Mucosa of gallbladder (tissue), 1 donor: ENCODE measurements at places on chromosomes 7 and 10. TPM values are rescaled to one million over a fixed set of nuclear protein-coding genes. Genes with fewer than 3 reads are reported as not detected.

The MNX1 gene
- 15.4 TPM for total RNA-seq

The TCERG1L gene
- not detected for total RNA-seq

- no peak for DNase-seq
These were observed 181.5 kb upstream of the RNF32 start for GRCh38 chr7:156459067-156459466.

GRCh38 chr7:111765751-111766643 is 203.7 kb upstream of the IMMP2L start:
- no peak for DNase-seq

The TIAL1 gene
- total RNA-seq, result 126 TPM

The EPO gene
- total RNA-seq, result not detected

GRCh38 chr7:17301471-17302456 is 3.3 kb downstream of the AHR start:
- DNase-seq, result peak; percentile 51

GRCh38 chr10:36388166-36388565 is 737.2 kb upstream of the ANKRD30A start:
- no peak for DNase-seq

The PUS7 gene
- 5.3 TPM for total RNA-seq

DNA sequence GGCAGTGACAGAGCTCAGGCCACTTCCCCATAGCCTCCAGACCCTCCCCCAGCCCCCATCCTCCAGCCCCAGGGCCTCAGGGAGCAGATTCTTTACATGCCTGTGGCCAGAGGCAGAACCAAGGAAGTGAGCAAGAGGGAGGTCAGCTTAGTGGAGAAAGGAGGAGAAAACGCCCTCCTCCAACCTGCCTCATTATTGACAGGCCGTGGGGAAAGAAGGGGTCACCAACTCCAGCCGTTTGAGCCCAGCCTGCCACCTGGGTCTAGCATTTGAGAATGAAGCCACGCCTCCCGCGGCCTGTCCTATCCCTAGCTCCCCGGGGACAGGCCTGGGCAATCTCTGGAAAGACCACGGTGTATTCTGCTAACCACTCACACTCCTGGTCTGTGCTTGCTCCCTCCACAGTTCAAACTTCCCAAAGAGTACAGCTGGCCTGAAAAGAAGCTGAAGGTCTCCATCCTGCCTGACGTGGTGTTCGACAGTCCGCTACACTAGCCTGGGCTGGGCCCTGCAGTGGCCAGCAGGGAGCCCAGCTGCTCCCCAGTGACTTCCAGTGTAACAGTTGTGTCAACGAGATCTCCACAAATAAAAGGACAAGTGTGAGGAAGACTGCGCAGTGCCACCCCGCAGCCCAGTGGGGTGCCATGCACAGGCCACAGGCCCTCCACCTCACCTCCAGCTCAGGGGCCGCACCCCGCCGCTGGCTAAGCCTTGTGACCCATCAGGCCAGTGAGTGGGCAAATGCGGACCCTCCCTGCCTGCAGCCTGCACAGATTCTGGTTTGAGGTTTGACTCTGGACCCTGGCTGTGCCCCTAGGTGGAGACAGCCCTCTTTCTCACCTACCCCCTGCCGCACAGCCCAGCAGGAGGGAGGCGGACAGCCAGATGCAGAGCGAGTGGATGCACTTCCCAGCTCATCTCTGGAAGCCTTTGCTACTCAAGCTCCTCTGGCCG is 14.3 kb upstream of the TRIM8 start:
- DNase-seq, result no peak

GRCh38 chr10:51291961-51292360 is 217.7 kb downstream of the PRKG1 start:
- DNase-seq, result no peak

DNA sequence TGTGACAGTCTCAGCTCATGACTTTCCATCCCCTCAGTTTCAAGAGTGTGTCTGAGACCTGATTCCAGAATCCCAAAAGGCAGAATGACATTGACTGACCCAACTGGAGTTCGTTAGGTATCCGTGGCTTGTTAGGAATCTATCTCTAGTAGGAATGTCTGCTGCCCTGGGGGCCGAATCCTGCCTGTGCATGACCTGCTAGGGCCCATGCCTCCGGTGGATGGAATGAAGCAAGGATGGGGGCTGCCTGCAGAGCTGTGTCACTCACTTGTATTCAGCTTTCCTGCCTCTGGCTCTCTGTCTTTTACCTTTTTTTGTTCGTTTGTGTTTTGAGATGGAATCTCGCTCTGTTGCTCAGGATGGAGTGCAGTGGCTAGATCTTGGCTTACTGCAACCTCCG is 129.5 kb downstream of the SDK1 start:
- no peak for DNase-seq

The DMTF1 gene
- total RNA-seq, result 65.6 TPM

The DCLRE1A gene
- 7.7 TPM for total RNA-seq

GRCh38 chr7:88637795-88638194 is 121.7 kb upstream of the ZNF804B start:
- DNase-seq, result no peak

DNA sequence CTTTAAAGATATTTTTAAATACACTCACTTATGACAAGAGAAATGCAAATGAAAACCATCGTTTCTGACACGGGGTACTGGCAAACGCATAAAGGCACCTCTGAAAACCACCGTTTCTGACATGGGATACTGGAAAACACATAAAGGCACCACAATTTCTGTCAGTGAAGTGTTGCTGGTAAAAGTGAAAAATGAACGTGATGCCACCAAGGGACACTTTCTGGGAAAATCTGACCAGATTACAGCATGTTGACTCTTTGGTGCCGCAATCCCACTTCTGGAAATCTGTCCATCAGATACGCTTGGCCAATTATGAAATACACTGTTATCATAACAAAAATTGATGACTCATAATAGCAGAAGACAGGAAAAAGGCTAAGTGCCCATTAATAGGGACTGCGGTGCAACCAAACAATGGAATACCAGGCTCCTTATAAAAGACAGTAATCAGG is 131.7 kb downstream of the ZMYND11 start:
- no peak for DNase-seq

The FGFR2 gene
- total RNA-seq, result 135 TPM

GRCh38 chr7:76133164-76133775 is 68.4 kb upstream of the SRRM3 start:
- no peak for DNase-seq

The PRKCQ gene
- 1.4 TPM for total RNA-seq

GRCh38 chr7:11749629-11750028 is 82.4 kb downstream of the THSD7A start:
- DNase-seq, result no peak

The CPA4 gene
- total RNA-seq, result 0.43 TPM

The CALHM1 gene
- total RNA-seq, result not detected

GRCh38 chr7:158472596-158472995 is 115.0 kb downstream of the PTPRN2 start:
- DNase-seq, result no peak

DNA sequence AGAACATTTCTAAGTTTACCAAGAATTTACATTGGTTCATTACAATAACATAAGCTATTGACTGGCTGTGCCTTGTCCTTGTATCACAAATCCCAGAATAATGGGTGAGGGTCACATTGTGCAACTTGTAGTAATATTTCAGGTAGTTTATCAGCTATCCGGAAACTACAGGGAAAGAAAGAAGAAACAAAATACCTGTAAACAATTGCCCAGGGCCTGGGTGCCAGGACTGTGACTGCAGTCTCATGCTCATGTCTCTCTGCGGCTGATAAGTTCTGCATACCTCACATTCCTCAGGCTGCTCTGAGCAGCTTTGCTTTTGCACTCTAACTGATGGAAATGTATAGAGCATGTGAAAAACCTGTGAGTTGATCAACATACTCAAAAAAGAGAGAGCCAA is 131.8 kb upstream of the TRIM24 start:
- DNase-seq, result no peak

GRCh38 chr7:45184326-45185027 is 26.9 kb downstream of the RAMP3 start:
- DNase-seq, result no peak

- DNase-seq, result no peak
These were observed 17.1 kb upstream of the HTR5A start for GRCh38 chr7:155053002-155053401.

DNA sequence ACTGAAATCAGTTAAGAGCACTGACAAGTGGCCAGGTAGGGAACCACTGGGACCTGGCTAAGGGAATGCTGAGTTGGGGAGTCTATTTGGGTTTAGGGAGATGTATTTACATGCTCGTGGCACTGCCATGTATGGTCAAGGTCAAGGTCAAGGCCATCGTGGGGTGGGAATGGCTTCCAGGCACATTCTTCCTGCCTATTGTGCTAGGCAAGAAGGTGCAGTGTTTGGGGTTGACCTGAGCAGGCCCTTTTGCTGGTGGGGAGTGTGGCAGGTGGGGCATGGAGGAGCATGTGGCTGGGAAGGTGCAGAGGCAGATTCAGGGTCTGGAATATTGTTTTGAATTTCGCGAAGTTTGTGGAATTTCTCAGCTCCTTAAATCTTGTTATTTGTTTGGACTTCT is 17.8 kb downstream of the FAM241B start:
- no peak for DNase-seq

- DNase-seq, result peak; percentile 48
These were observed 143.8 kb upstream of the TMEM106B start for GRCh38 chr7:12067156-12067831.

- DNase-seq, result no peak
These were observed 201.0 kb upstream of the LYZL2 start for GRCh38 chr10:30830315-30831230.

The PNLIPRP3 gene
- not detected for total RNA-seq

GRCh38 chr10:71923138-71923692 is 41.0 kb upstream of the CHST3 start:
- no peak for DNase-seq

DNA sequence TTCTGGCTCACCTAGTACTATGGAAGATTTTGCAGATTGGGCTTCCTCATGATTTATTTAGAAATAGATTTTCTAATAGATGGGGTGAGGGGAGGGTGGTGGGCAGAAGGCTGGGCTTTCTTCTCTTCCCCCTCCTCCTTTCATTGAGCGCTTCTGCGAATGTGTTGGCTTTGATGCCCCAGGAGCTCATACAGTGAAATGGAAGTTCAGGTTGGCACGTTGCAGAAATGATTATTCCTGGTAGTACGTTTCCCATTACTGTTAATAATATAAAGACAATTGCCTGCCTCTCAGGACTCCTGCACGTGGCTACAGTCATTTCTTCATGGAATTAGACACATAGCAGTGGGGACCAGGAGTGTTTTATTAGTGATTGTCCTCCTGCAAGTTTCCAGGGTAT is 39.8 kb downstream of the TCF7L2 start:
- DNase-seq, result no peak

The LAMTOR4 gene
- 154 TPM for total RNA-seq

The CALCR gene
- total RNA-seq, result 0.17 TPM

The GBX1 gene
- total RNA-seq, result not detected

The FAM131B gene
- total RNA-seq, result 6.6 TPM

- no peak for DNase-seq
These were observed 55.5 kb downstream of the DLD start for GRCh38 chr7:107946451-107946850.

The ACHE gene
- 8.4 TPM for total RNA-seq

DNA sequence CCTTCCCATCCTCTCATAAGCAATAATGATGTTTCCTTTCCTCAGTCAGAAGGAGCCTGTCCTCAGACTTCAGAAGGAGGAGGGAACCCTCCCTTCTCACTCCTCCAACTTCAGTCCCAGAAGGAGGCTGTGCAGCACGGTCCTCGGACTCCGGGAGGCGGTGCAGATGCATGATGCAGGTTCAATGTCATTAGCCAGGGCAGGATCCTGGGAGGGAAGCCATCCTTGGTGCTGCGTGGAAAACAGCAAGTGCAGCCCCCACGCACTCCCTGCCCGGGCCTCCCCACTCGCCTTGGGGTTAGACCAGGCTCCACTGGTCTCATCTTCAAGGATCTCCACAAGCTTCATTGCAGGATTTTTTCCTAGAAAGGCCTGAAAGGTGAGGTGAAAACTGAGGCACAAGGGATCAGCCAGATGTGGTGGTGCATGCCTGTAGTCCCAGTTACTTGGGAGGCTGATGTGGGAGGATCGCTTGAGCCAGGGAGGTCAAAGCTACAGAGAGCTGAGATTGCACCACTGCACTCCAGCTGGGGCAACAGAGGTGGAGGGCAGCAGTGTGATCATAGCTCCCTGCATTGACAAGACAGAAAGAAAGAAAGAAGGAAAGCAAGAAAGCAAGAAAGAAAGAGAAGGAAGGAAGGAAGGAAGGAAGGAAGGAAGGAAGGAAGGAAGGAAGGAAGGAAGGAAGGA is 62.0 kb downstream of the ASB13 start:
- DNase-seq, result no peak

The GPR15LG gene
- total RNA-seq, result 0.32 TPM

The ADD3 gene
- total RNA-seq, result 201 TPM

The PRSS37 gene
- not detected for total RNA-seq

The PLEKHS1 gene
- total RNA-seq, result 0.75 TPM

DNA sequence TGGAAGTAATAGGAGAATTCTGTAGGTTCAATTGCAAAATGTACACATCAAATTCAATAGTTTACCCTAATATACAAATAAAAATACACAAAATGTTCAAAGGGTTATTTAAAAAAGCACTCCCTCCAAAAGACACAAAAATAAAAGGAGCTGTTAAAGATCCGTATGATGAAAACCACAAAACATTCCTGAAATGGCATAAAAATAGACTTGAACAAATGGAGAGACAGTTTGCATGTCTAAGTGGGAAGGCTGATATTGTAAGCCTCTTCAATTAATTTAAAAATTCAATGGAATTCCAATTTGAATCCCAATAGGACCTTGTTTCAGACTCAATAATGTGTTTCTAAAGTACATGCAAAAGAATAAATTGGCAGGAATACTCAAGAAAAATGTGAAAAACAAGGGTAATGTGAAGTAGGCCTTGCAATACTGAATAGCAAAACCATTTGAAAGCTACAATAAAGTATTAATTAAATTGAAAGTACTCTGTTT is 38.0 kb upstream of the INSYN2A start:
- no peak for DNase-seq

The CELF2 gene
- 24.6 TPM for total RNA-seq

The LRRC18 gene
- 0.20 TPM for total RNA-seq

DNA sequence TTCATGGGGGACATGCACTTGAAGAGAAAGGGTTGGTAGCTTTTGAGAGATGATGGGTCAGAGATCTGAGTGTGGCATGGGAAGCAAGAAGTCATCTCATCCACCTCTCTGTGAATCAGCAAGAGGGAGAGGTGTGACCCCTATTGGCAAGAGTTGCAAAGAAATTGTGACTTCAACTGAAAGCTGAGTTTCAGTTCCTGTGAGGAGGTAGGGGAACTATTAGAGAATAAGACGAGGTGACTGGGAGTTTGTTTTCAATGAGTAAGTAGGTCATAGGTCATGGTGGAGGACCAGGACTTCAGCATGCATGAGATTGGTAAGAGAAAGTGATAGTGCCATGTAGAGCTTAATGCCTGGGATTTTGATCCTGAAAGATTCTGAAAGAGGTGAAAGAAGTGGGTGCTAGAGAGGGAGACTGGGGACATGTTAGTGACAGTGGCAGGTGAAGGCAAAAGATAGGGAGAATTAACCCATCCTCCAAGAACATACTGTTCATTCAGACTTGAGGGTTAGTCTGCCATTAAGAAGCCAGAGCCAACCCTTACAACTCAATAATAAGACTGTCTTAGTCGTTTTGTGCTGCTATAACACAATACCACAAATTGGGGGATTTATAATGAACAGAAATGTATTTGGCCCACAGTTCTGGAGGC is 75.5 kb upstream of the CAPZA2 start:
- DNase-seq, result no peak

GRCh38 chr10:120997756-120998155 is 146.6 kb downstream of the WDR11 start:
- DNase-seq, result no peak
